ENCODE measurements at places on chromosomes 5 and 9. TPM values are rescaled to one million over a fixed set of nuclear protein-coding genes. Genes with fewer than 3 reads are reported as not detected.

The VPS13A gene
- total RNA-seq: 30.0 TPM

The SLC2A6 gene
- total RNA-seq: 17.9 TPM

The TRIM32 gene
- 17.9 TPM for total RNA-seq

The SPACA9 gene
- 0.29 TPM for total RNA-seq

- no peak for DNase-seq
Observed at GRCh38 chr5:122690266-122690665, 84.6 kb upstream of the SNX2 start.

DNA sequence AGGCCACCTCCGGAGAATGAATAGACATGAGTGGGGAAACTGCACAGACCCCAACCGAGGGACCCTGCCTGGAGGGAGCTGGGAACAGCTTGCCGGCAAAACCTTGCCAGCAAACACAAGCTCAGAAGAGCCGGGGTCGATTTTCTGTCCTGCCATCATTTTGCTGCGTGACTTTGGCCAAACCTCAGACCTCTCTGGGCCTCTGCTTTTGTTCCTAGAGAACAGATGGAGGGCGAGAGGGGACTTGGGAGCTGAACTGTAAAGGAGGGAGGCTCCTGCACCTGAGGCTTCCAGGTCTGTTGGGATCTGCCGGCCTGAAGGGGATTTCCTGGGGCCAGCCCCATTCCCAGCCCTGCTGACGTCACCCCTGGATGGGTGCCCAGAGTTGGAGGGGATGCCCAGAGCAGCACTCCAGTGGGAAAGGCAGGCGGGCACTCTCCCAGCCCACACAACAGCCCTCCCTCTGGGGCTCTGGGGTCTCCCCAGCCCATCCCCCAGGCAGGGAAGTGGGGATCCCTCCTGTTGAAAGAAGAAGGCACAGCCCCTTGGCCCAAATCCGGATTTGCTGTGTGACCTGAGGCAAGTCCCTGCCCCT lies 40.4 kb upstream of the SYNPO start:
- DNase-seq: no peak

DNA sequence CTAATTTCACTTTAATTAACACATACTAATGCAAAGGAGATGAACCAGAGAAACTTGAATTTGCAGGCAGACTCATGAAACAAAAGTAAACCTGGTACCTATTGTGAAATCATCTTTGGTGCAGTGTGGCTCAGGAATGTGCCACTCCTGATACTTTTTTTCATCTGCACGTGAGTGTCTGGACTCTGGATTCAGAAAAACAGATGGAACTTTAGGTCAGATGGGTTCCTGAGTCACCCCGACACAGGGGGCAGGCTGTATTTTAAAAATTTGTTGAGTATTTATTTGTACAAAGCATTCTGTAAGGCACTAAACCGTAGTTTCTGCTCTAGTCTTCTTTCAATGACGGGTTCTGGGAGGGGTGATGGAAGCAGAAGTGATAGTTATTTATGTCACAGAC lies 52.2 kb upstream of the TUT7 start:
- DNase-seq: no peak

GRCh38 chr9:127346584-127346983 lies 50.4 kb upstream of the SLC2A8 start:
- DNase-seq: no peak

GRCh38 chr5:123561230-123561629 lies 49.3 kb downstream of the CSNK1G3 start:
- DNase-seq: no peak

- DNase-seq: no peak
Observed at GRCh38 chr9:129886226-129887174, 51.2 kb downstream of the USP20 start.

DNA sequence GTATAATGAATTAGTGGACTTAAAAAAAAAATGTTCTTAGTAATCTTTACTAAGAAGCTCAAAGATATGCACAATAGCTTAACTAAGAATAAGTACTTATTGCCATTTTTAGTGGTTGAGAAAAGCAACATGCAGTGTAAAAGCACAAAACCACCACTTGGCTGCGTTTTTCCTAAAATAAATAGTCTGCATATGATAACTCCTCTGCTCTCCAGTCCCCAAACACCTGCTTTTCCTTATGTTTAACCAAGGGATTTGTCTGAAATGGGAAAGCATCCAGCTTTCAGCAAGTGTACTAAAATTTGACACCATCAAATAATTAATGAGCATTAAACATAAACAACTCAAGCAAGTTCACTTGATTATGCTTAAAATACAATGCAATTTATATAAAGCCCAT lies 41.4 kb downstream of the PSIP1 start:
- DNase-seq: no peak

DNA sequence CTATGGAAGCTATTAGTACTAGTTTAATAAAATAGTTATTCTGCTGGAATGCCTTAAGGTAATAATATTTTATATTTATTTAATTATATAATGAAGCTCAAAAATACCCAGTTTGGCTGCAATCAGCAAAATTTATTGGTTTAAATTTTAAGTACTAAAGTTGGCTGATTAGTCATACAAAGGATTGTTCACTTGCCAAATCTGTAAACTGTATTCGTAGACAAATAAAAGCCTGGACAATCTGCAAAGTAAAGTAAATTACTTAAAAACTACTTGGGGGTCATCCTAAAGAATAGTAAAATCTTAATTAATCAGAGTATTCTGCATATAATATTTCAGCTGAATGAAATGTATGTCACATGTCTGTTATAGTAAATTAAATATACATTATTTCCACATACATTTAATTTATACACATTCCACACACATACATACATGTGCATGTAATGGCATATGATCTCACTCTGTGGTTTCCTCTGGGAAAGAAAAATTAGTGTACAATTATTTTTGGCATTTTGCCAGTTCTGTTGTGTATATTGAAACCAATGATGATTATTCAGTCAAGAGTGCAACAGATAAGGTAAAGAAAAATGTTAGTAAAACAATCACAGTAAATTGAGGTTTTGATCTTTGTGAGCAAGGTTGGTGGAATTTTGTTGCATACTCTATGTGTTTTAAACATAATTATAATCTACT lies 455.9 kb downstream of the CDH9 start:
- no peak for DNase-seq

- no peak for DNase-seq
Observed at GRCh38 chr9:13557746-13558145, 278.3 kb upstream of the MPDZ start.

DNA sequence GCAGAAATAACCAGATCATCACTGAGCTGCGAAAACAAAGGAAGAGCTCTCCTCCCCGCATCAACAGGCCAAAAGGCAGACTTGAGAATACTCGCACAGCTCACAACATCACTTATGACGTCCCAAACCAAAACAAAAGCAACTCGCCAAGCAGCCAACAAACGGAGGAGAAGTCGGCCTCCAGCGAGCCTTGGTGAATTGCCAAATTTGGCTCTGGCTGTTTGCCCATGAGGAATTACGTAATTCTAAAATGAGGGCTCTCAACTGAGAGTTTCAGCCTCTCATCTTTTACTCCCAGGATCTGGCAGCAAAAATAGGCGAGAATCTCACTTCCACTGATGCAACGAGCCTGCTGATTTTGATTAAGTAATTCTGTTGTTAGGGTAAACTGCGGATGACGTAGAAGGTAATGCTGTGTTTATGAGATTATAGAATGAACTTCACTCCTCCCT lies 51.7 kb upstream of the SEMA6A start:
- no peak for DNase-seq

DNA sequence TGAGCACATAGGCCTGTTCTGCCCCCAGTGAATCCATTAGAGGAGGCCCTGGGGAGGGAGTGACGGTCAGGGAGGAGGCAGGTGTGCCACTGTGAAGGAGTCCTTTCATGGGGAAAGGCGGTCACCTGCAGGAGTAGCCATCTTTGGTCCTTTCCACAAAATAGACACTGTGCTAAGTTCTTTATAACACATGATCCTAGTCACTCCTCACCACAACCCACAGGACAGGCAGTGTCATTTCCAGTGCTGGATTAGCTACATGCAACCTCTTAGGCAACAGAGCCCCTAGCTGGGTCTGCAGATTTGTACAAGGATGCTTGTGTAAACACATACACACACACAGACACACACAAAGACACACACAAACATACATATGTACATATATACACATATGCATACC lies 18.3 kb downstream of the DOCK2 start:
- no peak for DNase-seq

DNA sequence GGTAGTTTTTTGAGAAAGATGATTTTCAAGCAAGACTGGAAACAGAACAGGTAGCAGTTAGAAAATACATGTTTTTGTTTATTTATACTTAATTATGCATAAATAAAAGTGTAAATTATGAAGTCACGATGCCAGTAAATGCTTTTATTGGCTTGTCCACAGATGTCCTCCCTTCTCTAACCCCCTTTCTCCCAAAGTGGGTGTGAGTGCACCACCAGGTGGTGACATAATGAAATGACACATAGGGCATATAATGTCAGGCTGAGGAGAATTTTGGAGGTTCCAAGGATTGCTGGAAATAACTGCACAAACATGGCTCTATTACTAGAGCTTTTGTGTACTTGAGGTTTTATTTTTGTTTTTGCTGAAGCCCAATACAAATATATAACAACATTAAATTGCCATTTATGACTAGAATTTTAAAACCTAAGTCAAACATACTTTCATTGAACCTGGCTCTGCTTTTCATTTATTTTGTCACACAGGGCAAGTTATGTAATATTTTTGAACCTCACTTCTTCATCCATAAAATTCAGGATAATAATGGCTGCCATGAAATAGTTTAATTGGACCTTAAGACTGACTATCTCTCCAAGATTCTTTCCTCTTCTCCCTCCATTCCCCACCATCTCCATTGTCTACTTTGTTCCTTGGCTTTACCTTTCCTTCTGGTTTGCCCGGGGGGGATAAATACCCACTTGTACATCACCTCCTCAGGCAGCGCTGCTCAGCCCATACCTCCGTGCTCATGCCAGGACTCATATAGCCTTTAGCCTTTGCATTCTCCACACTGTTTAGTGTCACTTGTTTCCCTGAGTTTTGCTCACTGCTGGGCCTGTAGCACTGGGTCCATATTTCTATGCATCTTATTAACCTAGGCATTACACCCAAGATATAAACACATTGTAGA lies 168.8 kb downstream of the PDE4D start:
- peak; percentile 63 for DNase-seq

GRCh38 chr5:141003791-141004611 lies 37.7 kb downstream of the PCDHAC2 start:
- DNase-seq: peak; percentile 85

DNA sequence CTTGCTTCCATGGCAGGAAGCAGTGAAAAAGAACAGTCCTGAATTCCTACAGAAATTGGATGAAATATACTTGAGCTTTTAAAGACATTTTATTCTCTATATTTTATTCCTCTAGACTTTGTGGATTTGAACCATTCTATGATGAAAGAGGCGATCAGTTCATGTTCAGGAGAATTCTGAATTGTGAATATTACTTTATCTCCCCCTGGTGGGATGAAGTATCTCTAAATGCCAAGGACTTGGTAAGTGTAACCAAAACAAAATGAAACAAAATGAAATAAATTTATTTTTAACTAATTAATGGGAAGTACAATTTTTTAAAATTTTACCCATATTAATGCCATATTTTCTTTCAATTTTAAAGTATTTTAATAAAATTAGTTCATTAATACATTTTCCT lies 34.1 kb downstream of the STARD4 start:
- DNase-seq: no peak

- no peak for DNase-seq
Observed at GRCh38 chr9:28930766-28931165, 1357.5 kb upstream of the C9orf72 start.

DNA sequence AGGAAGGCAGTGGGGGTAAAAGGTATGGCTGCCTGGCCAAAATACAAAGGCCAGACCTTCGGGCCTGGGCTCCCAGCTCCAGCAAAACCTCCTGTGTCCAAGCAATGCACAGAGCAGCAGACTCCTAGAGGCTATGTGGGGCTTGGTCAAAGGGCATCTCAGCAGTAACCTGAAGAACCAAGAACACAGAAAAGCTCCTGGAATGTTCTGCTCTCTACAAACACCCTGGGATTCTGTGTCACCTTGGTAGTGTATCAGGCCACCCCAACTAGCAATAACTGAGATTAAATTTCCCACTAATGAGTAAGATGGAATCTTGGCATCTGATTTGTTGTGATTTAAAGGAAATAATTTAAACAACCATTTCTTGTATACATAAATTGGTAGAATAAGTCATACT lies 158.6 kb downstream of the GLIS3 start:
- DNase-seq: no peak

DNA sequence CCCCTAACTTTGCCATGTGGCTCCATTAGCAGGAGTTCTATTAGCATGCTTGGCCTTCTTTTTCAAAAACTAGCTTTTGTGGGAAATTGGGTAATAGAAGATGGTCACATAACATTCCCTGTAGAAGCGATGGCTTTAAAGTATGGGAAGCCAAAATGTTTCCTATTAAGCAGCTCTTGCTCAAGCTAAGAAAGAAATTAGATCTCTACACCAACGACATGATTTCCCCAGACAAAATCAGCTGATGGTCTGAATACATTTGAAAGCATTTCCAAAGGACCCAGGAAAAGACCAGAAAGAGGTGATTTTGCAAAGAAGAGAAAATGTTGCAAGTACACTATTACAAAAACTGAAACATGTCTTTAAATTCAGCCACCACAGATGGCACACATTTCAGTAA lies 4.8 kb upstream of the NFIL3 start:
- no peak for DNase-seq
